ENCODE measurements at places on chromosomes 6 and 20.

- DNase-seq, result no peak
Observed at GRCh38 chr6:125792172-125792571, 1.4 kb downstream of the NCOA7 start.

DNA sequence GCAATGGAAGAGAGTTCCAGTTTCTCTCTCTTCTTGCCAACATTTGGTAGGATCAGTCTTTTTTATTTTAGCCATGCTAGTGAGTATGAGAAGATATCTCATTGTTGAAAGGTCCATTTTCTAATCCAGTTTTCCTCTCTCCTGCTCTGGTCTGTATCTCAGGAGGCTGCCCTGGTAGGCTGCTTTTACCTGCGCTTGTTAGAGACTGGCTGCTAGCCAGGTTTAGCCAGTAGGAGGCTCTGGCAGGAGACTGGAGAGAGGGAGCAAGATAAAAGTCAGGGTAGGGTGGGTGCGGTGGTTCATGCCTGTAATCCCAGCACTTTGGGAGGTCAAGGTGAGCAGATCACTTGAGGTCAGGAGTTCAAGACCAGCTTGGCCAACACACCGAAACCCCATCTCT lies 68.6 kb upstream of the FOXP4 start:
- DNase-seq, result no peak

DNA sequence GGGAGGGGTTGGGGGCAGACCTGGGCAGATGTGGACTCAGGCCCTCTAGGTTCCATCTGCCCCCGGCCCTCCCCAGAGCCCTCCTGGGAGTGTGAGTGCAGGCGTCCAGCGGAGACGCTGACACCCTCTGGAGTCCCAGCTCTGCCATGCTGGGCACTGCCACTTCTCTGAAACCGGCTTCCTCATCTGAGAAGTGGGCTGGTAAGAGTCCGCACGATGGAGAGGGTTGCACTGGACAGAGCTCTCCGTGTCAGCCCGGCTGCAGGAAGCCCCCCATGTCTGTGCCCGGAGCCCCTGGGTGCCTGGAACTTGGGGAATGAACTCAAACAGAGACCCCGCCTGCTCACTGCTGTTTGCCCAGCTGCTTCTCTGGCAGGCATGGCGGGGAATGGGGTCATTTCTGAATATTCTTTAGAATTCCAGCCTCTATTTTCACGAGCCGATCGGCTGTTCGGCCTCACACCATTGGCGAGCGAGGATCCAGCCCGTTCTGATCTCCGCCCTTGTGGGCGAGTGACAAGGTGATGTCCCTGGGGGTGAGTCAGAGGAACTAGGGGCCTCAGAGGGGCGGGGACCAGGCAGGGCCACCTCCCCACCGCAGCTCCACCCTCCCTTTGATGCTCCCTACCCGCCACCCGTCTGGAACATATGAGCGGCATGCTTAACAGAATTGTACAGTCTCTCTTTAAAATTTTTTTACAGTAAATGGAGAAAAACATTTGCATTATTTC lies 47.8 kb upstream of the GATA5 start:
- DNase-seq, result no peak

DNA sequence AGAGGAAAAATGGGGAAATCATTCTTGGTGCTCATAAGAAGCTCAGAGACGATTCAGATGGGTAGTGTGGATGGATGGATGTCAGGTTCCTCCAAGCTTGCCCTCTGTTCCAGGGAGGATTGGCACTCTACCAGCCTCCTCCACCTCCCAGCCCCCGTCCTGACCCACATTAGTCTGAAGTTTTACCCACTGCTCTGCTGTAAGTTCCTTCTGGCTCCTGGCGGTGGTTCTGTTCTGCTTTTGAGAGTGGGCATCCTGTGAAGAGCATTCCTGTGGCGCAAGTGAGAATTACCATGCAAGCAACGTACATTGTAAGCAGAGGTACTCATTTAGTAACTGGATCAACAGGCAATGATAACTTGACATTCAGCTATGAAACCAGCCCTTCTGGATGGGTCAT lies 103.4 kb downstream of the SYNDIG1 start:
- no peak for DNase-seq

- DNase-seq, result no peak
Observed at GRCh38 chr20:44264287-44264686, 17.2 kb downstream of the GDAP1L1 start.

Measured in stimulated activated CD8-positive, alpha-beta memory T cell treated with anti-CD3 and anti-CD28 coated beads, Interleukin-4, amount 100 ng/mL, for 1 hour (primary cell).